Activated effector memory CD4-positive, alpha-beta T cell treated with anti-CD3 and anti-CD28 coated beads, Interleukin-2, amount 50 U/mL, for 16 hours (primary cell): ENCODE measurements at places on chromosomes 13 and 19.

DNA sequence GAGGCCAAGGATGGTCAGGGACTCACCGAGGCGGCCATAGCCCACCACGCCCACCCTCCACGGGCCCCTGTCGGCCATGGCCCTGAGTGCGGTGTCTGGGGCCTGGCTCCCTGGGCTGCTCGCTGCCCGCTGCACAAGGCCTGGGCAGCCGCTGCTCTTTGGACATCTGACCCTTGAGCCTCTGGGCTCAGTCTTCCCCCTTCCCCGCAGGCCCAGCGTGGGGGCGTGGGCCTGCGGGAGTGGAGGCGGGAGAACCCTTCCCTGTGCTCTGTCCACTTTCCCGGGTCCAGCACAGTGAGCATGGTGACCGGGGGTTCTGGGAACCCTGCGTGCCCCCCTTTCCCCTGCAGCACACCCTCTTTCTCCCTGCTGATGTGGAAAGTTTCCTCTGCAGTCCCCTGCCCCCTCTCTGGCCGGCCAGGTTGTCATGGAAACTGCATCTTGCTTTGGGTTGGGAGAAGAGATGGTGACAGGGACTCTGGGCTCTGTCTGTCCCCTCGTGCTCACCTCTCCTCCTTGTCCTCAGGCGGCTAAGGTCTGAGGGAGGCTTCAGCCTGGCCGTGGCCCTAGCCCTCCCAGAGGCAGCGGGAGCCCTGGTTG is at the start of gene ASPDH:
Gene ASPDH, minus strand, starts transcription at position 168 of the 600 bp plus-strand sequence. Its CDS starts 90 bp downstream, at position 78.
- DNase-seq, result peak; percentile 57

DNA sequence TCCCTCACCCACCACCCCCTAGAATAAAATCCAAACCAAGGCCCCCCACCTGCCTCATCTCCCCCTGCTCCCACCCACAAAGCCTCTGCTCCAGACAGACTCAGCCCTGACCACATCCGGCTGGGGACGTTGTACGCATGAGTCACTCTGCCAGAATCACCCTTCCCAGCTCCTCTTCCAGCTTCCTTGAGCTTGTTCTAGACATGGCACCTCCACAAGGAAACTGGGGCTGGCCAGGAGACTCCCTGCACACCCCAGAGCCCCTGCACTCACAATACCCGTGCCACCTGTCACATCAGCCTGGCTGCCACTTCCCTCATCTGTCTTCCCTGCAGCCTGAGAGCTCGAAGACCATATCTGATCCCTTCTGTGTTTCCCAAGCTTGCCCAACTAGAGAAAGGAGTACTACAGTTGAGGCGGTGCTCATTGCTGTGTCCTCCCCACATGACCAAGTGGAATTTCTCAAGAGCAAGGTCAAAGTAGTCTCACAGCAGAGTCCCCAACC is 9.7 kb downstream of the DEDD2 start:
- peak; percentile 74 for DNase-seq

DNA sequence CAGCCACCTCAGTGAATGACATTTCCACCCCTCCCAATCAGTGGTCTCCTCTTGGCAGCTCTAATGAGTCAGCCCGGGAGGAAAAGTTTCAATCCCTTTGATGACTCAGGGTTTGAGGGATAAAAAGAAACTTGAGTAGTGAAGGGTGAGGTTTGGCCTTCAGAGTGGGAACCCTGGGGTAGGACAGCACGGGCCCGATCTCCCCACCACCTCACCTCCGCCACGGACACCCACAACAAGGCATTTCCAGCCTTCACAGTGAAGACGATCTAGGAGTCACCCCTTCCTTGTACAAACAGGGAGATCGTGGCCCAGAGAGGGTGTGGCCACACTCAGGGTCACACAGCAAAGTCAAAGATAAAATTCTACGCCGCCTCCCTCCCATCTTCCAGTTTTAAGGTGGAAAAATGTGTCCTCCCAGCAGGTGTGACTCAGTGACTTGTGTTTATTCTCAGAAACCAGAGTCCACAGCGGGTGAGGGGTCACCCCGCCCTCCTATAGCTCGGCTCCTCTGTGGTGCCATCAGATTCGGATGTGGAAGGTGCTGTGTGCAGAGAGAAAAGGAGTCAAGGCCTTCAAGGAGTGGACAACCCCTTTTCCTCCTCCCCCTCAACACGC is 12.3 kb downstream of the CIB3 start:
- DNase-seq, result peak; percentile 68

DNA sequence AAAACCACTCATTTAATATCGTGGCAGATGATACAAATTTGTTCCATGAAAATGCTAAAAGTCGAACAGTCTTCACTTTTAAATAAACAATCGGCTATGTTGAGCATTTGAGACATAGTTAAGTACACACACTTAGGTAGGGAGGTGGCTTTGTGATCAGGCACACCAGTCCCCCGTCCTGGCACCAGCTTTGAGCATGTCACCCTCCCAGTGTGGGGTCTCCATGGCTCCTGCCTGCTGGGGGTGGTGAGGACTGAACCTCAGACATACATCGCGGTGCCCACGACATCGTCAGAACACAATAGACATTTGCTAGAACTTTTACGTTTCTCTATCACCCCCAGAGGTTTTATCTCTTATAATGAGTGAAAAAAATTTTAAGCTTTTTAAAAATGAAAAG is 62.0 kb downstream of the RFX2 start:
- DNase-seq, result no peak

DNA sequence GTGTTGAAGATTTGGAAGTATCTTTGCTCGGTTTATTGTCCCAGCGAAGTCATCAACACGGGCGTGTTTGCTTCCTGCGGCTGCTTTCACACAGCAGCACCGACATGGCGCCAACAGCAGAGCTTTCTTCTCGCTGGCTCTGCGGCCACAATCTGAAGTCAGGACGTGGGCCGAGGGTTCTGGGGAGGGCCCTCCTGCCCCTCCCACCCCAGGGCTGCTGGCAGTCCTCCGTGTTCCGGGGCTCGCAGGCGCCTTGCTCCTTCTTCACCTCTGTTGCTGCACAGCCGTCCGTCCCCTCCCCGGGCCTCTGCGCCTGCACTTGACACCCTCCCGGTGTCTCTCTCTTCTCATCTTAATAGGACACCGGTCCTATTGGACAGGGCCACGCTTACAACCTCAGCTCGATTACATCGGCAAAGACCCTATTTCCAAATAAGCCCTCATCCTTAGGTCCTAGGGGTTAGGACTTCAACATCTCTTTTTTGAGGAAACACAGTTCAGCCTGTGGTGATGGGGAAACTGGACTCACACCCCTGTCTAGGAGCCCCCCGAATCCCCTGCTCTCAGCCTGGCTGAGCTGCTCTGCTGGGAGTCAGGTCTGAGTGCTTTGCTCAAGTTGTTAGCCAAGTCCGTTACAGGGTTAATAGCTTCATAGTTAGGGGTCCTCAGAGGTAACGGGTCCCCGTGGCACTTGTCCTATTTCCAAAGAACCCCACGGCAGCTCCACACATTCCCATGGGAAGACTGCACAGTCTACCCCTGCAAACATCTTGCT is 2.7 kb upstream of the TEX29 start:
- peak; percentile 57 for DNase-seq

GRCh38 chr13:114132419-114133121 is at the start of gene RASA3:
RASA3 (minus strand) TSS chr13:114132623; CDS start chr13:114132489, 134 bp downstream.
- peak; percentile 87 for DNase-seq

GRCh38 chr13:43293008-43293407 is 269.6 kb downstream of the DNAJC15 start:
- DNase-seq, result no peak

DNA sequence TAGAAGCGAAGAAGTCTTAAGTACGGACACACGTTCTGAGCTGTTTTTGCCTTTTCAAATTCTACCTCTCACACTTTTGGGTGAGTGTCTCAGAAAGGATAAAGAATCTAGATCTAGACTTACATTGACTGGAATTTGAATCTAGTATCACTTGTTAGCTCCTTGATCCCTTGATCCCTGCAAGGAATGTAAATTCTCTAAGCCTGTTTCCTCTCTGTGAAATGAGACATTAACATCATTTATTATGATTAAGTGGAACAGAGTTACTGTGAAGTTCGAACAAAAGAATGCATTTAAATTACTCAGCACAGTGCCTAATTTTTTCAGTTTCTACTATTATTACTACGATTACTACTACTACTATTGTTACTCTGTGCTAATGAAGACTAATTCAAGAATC is 86.6 kb upstream of the POSTN start:
- no peak for DNase-seq

GRCh38 chr13:59625111-59625510 is 538.6 kb downstream of the DIAPH3 start:
- no peak for DNase-seq
